ENCODE measurements at places on chromosomes 13 and 19.

DNA sequence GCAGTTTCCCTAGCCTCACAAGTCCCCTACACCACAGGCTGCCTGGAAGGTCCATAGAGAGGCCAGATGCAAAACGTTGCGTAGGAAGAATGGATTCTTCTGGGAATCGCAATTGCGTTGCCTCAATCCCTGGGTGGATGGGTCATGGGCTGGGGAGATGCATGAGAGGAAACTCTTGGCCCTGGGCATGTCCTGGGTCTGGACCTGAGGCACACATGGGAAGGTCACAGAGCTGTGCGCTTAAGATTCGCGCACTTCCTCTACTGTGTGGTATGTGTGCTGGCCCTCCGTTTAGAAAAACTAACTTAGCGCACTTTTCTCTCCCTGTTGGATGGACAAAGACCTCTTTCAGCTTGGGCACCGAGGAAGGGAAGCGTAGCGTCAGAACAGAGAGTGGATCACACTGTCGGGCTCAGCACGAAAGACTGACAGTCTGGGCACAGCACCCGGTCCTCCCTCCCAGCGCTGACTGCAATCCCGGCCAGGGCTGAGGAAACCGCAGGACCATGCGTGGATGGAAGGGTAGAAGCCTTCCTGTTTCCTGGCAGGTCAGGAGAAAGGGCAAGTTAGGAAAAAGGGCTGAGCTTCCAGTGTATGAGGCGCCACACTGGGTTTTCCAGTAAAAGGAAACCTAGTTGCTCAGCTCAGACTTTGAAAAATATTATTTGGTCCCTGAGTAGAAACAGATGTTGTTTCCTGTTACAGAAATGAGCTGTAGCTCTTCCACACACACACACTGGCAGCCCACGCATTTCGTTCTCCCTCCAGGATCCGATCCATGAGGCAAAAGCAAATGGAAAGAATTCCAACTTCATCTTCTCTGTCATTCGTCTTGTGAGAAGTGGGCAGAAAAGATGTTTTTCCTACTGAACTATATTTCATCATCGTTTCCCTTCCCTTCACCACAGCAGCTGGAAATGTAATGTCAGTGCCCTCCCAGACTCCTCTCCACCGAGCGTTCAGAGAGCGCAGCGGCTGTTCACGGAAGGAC, 86.0 kb downstream of the ING1 start:
- no peak for DNase-seq

DNA sequence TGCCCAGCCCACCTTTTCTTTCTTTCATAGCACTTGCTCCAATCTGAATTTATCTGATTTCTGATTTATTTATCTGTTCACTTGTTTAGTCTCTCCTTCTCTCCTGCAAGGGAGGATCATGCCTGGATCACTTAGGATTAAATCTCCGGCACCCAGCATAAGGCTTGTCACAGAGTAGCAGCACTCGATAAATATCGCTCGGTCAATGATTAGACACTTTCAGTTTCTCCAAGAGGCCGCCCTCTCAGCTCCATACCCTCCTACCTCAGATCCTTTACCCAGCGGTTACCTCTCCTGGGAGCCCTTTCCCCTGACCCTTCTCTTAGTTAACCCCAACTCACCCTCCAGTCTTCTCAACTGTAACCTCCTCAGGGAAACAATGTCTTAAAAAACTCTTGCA, 1.4 kb downstream of the CLIP3 start:
- DNase-seq, result no peak

- DNase-seq, result no peak
Observed at GRCh38 chr19:351976-352625, 7.5 kb upstream of the MIER2 start.

DNA sequence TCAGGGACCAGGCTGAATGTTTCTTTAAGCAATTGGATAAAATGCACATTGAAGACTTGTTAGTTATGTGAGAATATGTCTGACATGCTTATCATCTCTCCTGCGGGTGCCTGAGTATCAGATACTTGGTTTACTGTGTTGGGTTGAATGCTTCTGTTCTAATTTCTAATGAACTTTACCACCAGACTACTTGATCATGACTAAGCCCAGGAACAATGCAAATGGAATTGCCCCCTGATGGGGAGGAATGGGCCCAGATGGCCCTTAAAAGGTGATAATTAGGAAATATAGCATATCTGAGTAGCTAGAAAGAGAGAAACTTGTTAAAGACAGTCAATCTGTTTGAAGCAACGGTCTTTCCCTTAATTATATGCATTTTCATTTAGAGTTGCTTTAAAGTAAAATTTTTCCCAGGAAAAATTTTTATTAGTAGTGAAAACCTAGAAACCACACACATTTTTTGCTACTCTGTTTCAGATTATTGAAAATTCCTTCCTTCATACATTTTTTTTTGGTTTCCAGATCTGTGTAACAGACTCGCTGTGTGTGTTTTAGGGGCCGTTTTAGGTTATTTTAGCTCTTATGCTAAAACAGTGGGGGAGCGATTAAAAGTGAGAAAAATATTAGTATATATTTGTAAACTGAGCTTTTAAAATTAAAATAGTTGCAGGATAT, 186.6 kb downstream of the TM9SF2 start:
- DNase-seq, result no peak

DNA sequence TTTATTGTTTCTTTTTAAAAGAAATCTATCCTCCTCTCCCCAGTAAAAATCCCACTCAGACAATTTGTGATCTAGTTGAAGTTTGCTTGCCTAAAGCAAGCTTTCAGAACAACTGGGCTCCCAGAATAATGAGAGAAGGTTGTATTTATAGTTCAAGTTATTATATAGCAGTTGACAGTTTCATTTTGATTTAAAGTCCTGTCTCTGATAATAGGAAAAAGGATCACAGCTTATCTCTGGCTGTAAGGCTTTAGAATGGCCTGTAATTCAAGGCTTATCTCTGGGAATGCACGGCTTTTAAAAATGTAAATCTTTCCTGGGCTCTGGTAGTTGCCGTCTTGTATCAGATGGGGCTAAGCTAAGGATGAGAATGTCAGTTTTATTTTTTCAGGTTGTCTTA, 123.3 kb upstream of the TMTC4 start:
- DNase-seq, result no peak

GRCh38 chr19:41206926-41207750, 11.9 kb upstream of the AXL start:
- no peak for DNase-seq

DNA sequence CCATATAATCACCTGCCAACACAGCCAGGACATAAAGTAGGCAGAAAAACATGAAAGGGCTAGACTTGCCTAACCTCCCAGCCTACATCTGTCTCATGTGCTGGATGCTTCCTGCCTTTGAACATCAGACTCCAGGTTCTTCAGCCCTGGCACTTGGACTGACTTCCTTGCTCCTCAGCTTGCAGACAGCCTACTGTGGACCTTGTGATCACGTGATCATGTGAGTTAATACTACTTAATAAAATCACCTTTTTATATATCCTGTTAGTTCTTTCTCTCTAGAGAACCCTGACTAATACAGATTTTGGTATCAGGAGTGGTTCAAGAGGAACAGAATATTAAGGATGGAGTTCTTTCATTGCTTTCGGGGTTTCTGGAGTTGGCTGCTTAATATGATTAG, 2867.6 kb downstream of the PCDH9 start:
- DNase-seq, result no peak

DNA sequence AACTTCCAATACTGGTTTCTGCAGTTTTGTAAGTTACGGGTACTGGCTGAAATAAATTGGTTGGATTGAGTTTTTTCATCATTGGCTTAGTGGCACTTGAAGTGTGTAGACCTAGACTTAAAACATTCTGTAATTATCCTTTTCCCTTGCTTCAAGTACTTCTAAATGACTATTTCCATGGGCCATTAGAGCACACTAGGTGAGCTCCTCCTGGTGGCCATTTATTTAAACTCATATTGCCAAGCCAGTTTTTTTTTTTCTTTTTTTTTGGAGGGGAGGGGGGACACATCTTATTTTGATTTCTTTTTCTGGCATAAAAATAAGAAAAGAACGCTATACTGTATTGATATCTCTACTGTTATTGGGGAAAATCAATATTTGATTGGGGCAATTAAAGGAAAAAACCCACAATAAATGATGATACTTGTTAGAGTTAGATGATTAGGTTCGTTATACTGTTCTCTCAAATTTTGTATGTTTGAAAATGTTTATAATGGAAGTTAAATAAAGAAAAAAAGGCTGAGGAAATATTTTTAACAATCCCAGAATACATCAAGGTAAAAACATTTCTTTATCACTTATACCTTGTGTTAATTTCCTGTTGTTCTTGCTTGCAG, 82.9 kb downstream of the PDS5B start:
- no peak for DNase-seq

- DNase-seq, result no peak
Observed at GRCh38 chr13:48571126-48571913, 38.4 kb upstream of the RCBTB2 start.

DNA sequence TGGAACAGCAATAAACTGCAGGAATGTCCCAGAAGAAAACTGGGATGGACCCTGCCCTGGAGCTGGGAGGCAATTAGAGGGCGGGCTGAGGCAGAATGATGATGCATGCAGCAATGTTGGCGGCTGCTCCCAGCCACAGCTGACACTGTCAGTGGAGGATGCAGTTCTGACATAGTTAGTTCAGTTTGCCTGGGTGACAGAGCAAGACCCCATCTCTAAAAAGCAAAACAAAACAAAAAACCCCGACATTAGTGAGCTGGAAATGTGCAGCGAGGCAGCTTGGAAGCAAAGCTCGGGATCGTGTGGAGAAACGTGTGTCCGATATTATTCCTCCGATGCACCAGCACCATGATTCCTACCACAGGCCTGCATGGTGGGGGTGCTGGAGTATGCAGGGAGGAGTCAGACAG, 110.1 kb upstream of the UQCRFS1 start:
- DNase-seq, result no peak

DNA sequence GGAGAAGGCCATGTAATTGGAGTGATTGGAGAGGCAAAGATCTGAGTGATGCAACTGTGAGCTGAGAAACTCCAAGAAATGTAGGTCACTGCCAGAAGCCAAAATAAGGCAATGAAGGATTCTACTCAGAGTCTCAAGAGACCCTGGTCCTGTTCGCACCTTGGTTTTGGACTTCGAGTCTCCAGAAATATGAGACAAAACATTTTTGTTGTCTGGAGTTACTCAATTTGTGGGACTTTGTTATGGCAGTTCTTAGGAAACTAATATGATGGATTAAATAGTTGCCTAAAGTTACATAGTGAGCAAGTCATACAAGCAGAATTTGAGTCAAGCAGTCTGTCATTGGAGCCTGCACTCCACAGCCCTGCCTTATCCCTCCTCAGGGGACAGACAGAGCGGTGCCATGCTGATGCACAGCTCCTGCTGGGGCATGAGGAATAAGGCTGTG, 104.2 kb downstream of the ITGBL1 start:
- DNase-seq, result no peak

DNA sequence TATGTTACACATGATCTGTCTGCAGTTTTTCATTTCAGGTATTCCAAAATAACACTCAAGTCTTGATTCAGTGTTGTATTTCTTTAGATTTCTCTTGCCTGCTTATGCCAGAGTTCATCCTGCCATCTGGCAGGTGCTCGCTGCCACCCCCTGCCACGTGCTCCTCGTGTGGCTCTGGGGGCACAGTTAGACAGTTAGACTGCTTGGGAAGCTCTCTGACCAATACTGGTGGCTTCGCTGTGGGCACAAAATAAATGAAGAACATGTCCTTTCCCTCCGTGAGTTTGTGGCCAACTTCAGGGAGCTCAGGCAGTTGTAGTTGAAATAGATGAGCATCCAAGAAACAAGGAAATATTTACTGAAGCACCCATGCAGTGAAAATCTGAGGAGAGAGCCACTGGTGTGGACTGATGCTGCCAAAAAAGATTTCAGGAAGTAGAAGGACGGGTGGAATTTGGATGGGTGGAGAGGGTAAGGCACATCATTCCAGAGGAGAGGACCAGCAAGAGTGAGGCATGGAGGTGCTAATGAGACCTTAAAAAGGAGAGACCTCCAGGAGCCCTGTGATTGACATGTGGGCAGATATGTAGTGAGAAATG, 37.5 kb upstream of the GPR183 start:
- no peak for DNase-seq

DNA sequence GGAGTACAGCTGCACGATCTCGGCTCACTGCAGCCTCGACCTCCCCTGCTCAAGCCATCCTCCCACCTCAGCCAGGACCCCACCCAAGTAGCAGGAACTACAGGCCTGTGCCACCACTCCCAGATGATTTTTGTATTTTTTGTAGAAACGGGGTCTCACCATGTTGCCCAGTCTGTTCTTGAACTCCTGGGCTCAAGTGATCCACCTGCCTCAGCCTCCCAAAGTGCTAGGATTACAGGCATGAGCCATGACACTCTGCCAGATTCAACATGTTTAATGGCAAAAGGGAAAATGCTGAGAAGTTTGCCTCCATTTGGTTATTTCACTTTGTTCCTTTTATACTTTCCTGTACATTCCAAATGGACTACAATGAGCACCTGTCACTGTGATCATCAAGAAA, 65.8 kb downstream of the ZIC5 start:
- DNase-seq, result no peak

GRCh38 chr13:46953941-46954340, 57.1 kb upstream of the HTR2A start:
- no peak for DNase-seq

GRCh38 chr19:37966662-37967231, 59.7 kb downstream of the SIPA1L3 start:
- DNase-seq, result no peak

DNA sequence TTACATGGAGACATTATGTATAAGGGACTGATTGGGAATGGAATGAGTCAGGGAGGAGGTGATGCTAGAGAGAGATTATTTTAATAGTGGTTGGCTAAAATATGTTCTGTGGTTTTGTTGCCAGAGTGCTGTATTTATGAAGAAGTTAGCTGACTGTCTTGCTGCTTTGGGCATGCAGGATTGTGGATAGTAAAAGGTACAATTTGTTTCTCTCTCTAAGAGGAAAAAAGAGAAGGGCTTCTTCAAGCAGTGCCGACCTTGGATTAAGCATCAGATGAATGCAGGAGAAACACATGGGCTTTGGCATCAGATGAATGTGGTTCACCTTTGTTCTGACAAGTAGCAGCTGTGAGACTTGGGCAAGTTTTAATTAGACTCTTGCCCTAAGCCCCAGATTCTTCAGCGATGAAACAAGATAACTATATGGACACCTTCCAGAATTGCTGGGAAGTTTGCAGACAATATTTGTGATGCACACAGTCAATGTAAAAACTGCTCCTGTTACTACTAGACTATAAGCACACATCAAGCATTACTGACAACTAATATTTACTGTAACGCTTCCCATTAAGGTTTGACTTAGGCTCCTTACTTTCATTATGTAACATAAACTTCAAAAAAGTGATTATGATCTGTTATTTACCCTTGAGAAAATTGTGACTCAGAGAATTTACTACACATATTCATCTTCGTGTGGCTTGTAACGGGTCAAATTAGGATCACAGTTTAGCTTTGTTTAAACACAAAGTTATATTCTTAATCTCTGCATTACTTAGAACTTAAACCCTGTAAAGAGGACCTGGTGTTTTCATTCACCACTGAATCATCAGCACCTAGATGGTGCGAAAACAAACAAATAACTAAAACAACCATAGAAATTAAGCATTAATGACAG, 824.0 kb downstream of the PCDH9 start:
- DNase-seq, result no peak

- DNase-seq, result peak; percentile 92
Observed at GRCh38 chr19:8569066-8569771, 8.0 kb downstream of the MYO1F start.

GRCh38 chr19:3035542-3036118, 6.5 kb upstream of the TLE2 start:
- peak; percentile 95 for DNase-seq
